ENCODE measurements at places on chromosomes 16 and 17.

- DNase-seq: no peak
Measured at GRCh38 chr17:79043931-79044320, 20.0 kb downstream of the C1QTNF1 start.

GRCh38 chr17:50330151-50330775 is 15.7 kb upstream of the XYLT2 start:
- no peak for DNase-seq

DNA sequence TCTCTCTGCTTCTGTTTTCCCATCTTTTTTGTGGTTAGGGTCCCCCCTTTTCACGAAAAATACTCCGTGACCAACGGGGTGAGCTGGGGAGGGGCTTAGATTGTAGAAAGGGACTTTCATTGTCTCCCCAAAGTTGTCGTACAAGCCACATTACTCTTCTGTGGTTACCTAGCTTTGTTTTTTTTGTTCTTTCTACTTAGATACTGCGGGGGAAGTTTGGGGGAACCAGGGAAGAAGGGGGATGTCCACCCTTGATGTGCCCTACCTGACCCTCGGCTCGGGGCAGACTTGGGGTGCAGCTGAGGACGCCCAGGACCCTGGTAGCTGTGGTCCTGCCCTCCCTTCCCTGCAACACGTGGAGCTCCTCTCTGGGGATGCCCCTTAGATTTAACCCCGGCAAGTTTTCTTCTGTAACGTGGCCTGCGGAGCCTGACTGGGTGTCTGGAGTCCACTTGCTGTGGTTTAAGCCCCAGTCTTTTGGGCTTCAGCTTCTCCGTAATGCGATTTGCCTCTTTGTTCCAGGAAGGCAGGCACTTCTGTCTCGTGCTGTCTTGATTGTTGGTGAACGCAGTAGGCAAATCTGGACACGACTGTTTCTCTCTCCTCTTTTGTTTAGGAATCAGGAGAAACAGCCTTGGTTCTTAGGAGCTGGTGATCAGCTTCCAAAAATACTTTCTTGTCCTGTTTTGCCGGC is 892 bp downstream of the ABCC1 start:
- DNase-seq: peak; percentile 39

DNA sequence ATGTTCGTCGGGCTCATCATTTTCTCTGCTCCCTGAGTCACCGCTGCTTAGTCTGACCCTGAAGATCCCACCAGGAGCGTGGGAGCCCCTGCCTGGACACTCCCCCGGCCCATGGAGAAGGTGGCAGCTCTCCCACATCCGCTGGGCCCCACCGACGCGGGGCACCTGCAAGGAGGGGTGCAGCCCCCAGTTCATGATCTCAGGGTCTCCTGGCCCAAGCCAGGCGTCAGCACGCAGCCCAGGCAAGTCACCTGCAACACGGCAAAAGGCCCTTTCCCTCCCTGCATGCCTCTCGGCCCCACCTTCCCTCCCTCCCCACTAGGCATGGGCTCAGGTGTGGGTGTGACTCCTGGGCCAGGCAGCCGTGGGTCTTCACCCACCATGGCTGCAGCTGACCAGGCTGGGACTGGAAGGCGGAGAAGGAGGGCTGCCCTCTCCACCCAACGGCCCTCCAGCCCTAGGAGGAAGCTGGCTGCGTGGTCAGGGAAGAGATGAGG is 9.7 kb upstream of the CHMP6 start:
- no peak for DNase-seq

DNA sequence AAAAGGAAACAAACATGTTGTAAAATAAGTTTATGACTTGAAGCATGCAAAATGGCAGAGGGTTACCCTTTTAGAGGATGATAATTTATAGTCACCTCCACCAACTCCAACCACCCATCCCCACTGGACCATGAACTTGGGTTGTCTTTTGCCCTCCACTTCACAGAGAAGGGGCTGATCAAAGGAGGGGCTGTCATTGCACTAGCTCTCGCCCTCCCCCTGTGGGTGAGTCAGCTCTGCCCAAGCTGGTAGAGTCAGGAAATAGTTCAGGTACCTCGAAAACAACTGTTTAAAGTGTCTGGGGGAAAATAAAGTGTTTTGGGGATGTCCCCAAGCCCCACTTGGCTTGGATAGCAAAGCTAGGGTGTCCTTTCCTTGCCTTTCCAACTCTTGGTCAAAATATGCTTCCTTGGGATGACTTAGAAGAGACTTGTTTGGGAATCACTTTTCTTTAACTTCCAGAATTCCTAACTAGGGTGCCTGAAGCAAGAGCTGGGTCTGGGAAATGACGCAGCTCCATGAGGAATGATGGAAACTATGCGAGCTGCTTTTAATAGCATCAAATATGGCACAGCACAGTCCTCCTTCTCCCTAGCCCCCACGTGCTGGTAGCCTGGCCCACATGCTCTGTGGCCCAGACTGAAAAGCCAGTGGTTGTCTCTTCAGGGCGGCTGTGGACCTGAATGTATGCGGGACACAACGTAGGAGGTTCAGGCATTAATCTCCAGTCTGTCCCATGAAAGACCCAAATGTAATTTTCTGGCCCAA is 40.7 kb downstream of the TBX4 start:
- DNase-seq: no peak

DNA sequence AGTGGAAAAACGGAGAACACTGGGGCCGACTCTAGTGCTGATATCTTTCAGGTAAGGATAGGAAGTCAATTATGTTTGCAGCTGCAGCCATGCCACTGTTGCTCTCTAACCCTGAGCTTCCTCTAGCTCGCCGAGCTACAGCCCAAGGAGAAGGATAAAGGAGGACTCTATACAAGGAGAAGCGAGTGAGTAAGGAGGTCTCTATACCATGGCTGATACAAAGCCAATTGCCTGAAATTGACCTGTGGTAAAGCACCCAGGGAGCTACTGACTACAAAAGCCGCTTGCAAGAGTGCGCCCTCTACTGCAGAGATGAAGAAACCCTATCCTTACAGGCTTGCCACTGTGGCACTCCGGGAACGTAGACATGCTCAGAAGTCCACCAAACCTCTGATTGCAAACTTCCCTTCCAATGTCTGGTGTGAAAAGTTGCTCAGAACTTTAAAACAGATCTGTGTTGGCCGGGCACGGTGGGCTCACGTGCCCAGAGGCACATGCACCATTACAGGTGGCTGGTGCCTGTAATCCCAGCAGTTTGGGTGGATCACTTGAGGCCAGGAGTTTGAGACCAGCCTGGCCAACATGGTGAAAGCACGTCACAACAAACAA is 10.8 kb upstream of the SLC46A1 start:
- DNase-seq: no peak

DNA sequence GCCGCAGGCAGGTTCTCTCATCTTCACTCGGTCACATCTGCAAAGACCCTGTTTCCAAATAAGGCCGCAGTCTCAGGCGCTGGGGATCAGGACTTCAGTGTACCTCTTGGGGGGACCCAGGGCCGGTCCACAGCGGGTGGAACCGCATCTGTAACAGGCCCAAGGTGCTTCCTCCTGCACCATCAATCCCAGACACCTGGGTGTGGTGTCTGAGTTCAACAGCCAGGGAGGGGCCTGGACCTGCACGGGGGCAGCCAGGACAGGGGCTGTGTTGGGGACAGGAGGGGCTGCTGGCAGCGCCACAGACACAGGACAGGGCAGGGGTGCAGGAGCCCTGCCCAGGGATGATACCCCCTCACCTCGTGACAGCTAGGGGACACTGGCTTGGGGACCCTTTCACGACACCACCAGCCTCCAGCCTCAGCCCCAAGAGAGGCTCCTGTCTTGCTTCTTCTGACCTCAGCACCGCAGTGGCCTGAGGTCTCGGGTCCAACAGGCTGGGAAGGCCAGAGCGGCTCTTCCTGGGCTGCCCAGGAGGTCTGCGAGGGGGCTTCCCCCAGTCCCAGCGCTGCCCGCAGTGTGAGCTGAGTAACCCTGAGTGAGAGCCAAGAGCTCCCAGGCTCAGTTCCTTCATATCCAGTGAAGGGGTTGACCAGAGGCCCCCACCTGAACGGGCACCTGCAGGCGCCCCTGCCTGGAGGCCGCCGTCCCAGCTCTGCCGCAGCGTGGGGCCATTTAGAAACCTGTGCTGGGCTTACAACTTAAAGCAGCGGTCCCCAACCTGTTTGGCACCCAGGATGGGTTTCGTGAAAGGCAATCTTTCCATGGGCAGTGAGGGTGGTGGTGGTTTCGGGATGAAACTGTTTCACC is 30.7 kb upstream of the BAHCC1 start:
- no peak for DNase-seq

DNA sequence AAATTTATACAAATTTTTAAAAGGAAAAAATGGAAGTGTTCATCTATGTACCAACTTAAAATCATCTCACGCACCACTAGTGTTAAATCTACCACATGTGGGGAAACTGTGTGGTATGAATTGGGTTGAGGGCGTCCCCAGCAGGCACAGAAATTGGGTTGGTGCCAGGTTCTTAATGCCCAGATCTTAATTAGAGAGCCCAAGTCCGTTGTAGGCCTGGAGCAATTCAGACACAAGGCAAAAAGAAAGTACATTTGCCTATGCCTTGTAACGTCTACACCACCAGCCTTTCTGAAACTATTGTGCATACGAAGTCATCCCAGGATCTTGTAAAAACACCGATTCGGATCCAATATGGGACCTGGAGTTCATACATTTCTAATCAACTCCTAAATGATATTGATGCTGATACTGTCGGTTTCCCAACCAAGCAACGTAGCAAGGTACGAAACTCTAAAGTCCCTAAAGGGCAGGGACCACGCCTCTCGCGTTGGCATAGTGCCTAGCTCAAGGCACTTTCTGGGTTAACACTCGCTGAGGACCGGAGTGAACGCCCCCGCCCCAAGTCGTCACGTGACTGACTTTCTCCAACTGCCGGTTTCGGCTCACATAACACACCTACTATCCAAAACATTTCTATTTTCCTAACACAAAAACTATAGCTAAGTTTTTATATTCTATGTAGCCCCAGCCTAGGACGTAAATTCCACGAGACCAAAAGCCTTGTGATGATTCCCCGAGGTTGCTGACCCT is 945 bp upstream of the UQCRC2 start:
- peak; percentile 41 for DNase-seq

GRCh38 chr16:82037666-82038065 is 2.6 kb downstream of the HSD17B2 start:
- DNase-seq: no peak

GRCh38 chr16:57976331-57976796 is 5.4 kb upstream of the CNGB1 start:
- no peak for DNase-seq

- no peak for DNase-seq
Measured at GRCh38 chr16:9351440-9351839, 260.0 kb downstream of the HAPSTR1 start.

GRCh38 chr17:27602721-27603420 is 28.1 kb upstream of the LGALS9 start:
- DNase-seq: peak; percentile 57

DNA sequence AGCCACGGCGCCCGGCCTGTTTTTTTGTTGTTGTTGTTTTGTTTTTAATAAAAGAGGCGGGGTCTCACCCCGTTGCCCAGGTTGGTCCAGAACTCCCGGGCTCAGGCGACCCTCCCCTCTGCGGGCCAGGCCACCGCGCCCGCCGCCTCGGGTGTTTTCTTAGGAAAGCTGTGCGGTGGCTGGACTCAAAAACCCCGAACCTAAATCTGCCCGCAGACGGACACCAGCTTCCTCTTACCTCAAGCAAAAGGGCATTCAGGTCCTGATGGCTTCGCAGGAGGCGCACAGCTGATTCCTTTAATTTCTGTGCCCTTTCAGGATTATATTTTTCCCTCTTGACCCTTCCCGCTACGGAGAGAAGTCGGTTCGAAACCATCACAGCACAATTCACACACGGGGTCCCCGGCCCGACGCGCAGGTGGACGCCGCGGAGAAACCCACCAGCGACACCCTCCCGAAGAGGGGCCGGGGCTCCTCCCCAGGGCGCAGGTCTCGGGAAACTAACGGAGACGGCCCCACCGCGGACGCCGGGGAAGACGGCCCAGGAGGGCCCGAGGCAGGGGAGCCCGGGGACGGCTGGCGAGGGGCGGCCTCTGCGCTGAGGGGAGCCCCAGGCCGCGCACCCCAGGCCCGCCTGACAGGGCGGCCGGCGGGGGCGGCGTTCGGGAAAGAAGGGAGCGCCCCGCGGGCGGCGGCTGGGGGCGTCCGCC is 653 bp downstream of the FANCA start:
- DNase-seq: no peak

DNA sequence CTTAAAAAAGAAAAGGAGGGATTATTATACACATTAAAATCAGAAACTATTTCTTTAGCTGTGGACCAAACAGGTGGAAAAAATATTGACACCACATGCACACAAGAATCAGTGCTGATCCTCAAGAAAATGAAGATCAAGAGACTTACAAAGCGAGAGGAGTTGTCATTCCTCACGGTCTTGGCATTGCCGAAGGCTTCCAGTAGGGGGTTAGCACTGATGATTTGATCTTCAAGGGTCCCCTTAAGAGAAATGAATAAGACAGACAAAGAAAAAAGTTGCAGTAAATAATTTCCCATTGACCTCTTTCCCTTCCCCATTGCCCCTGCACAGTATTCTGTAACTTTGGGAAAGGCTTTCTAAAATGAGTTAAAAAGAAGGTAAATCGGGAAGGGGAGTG is 6.0 kb downstream of the MYH4 start:
- no peak for DNase-seq

- DNase-seq: peak; percentile 74
Measured at GRCh38 chr17:40329839-40330794, 21.1 kb downstream of the RARA start.

GRCh38 chr17:76575570-76575969 is 10.1 kb downstream of the ST6GALNAC2 start:
- DNase-seq: no peak

GRCh38 chr17:6102615-6103014 is 32.4 kb downstream of the WSCD1 start:
- DNase-seq: no peak

DNA sequence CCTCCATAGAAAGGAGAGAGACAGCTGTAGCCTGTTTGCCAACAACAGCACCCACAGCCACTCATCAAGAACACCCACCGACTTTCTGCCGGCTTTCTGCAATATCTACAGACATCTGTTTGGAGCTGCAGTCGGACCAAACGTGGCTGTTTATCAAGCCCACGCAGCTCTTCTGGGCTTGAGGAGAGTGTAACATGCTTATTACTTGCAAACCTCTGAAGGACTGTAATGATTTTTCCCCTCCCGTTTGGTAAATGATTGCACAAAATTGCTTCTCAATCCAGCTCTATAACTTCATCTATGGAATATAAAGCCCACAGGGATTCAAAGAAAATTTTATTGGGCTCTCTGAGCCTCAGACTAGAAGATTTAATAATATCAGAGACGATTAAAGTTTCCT is 100.5 kb downstream of the VAT1L start:
- DNase-seq: no peak

GRCh38 chr16:23509441-23509754 is 896 bp downstream of the GGA2 start:
- no peak for DNase-seq

Data from gastrocnemius medialis (tissue), 4 donors.